ENCODE measurements at places on chromosomes 7 and 10.
A peak's percentile ranks its signal among the peaks of the same experiment; 100 is the strongest.

GRCh38 chr7:129469930-129470329, 32.4 kb upstream of the SMKR1 start:
- no peak for DNase-seq

- DNase-seq = no peak
These were observed 4.6 kb downstream of the HMX3 start for GRCh38 chr10:123140164-123140982.

- no peak for DNase-seq
These were observed 113.7 kb downstream of the RAB11FIP2 start for GRCh38 chr10:117933036-117933435.

DNA sequence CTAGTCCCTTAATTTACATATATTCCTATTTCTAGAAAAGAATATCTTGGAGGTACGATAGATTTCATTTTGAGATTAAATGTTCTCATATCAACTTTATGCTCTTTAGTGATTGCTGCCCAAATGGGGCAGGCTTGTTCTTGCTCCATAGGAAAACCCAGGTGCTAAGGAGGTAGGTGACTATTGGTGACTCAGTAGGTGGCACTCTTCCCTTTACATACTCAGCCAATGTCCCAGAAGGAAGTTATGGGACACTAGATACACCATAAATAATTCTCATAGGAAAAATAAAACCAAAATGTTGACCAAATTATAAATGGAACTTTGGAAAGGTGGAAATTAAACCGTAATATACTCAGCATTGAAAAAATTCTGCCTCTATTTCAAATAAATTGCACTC, 4.0 kb downstream of the SKAP2 start:
- DNase-seq = no peak

DNA sequence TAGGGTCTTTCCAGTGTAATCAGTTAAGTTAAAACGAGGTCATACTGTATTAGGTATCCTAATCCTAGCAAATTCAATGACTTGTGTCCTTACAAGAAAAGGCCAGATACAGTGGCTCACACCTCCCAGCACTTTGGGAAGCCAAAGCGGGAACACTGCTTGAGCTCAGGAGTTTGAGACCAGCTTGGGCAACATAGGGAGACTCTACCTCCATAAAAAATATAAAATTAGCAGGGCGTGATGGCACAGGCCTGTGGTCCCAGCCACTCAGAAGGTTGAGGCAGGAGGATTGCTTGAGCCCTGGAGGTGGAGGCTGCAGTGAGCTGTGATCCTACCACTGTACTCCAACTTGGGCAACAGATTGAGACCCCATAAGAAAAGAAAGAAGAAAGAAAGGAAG, 61.1 kb downstream of the CXCL12 start:
- no peak for DNase-seq

DNA sequence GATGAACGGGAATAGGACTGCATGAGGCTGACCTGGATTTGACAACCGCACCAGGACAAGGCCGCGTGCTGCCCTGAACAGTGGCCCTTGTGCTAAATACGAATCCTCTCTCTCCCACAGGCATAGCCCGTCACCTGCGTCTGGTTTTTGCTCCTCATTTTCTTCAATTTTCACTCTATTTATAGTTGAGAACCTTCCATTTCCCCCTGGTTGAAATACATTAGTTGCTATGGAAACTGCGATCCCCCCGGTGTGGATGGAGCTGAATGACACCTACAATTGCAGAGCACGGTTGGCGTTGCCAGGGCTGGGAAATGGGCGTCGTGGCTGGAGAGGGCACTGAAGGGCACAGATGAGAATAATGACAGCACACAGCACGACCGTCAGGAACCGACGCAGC, 158.6 kb upstream of the PITRM1 start:
- DNase-seq = no peak

DNA sequence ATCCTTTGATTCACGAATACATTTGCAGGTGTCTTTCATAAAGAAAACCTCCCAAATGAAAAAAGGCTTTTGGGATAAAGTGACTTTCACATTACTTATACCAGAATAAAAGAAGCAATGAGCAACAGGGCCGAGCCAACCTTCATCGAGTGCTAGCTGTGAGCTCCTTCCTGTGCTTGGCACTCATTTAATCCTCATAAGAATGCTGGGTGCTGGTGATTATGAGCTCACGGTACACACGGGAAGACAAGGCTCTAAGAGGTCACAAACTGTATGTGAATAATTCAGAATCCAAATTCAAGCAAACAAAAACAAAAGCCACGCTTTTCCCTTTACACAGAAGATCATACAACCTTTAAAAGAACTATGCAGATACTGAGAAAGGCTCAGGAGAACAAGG, 156.2 kb downstream of the COBL start:
- DNase-seq = no peak

DNA sequence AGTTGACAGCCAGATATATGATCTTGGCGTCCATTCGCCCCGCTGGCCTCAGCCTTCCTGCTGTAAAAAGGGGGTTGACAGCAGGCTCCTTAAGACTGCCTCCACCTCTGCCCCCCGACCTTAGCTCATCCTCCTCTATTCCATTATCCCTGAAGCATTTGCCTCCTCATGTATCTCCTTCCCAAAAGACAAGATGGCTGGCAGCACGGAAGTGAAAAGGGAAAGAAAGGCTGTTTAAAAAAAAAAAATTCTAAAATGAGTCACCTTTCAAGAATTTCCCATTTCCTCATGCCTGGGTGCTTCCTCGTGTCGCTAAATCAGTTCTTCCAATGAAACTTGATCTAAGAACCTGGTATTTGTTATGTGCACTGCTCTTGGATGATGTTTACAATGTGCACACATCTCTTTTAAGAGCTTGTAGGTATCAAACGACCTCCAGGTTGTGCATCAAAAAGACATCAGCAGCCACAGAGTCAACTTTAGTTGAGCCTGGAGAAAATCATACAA, 1.7 kb downstream of the SCRN1 start:
- DNase-seq = peak; percentile 92

GRCh38 chr7:142131439-142132185, 20.1 kb downstream of the MGAM2 start:
- no peak for DNase-seq

DNA sequence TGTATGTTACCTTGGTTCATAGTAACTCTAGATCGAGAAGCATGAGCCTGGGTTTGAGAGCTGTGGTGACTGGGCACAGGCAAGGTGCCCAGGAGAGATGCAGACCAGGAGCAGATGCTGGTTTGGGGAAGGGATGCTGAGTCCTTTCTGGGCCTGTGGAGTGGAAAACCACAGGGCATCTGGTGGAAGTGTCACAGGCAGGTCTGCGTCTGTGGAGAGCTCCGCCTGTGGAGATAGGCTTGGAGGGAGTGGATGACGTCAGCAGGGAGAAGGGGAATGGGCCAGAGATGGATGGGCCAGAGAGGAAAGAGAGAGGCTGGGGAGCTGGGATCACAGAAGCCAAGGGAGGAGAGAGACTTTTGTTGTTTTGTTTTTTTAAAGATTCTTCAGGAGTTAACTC, 14.8 kb downstream of the CYP26A1 start:
- DNase-seq = no peak

DNA sequence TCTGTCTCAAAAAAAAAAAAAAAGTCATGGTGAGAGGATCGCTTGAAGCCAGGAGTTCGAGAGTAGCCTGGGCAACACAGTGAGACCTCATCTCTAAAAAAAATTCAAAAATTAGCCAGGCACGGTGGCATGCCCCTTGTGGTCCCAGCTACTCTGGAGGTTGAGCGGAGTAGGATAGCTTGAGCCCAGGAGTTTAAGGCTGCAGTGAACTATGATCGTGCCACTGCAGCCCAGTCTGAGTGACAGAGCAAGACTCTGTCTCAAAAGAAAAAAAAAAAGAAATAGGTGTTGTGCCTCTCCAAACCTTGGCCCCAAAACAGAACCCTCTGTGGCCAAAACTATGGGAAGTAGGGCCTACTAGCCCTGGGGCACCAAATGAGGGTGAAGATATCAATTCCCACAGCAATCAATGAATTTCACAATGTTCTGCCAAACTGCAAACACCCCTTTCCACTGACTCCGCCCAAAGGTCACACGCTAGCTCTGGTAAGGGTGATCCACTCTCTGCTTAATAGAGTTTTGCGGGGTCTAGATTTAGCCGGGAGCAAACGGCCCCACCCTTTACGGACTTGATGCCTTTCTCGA, 16.9 kb downstream of the SSC4D start:
- DNase-seq = no peak

DNA sequence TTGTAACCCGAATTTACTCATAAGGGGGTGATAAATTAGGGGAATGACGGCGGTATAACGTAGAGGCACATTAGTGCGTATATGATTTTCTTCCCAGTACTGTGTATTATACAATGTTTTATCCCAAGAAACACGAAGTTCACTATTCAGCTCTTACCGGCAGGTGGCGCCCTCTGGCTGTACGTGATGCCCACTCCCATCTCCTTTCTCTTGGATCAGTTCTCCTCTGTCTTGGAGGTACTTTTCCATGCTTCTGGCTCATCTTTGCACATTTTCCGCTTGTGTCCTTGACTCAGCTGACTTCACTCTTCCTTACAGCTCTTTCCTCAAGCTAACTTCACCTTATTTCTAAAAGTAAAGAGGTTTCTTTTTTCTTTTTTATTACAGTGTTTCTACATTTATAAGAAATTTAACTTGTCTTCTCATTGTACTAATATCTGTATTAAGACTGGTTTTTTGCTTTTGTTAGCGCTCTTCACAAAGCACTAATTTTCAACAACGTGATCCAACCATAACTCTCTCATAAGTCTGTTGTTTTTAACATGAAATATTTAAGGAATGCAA, 21.3 kb downstream of the TMEM176B start:
- DNase-seq = peak; percentile 74

DNA sequence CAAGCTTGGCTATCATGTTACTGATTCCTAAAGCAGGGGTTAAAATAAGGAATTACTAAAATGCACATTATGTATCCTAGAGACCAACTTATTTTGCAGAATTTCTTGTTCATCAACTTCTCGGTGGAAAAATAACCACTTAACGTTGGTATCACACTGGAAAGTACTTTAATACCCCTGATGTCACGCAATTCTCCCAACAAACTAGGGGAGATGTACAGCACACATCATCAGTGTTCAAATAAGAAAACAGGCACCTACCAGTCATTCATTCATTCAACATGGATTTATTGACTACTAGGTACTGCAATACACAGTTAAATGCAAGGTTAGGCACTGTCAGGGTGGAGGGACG, 648 bp downstream of the HUS1 start:
- no peak for DNase-seq

DNA sequence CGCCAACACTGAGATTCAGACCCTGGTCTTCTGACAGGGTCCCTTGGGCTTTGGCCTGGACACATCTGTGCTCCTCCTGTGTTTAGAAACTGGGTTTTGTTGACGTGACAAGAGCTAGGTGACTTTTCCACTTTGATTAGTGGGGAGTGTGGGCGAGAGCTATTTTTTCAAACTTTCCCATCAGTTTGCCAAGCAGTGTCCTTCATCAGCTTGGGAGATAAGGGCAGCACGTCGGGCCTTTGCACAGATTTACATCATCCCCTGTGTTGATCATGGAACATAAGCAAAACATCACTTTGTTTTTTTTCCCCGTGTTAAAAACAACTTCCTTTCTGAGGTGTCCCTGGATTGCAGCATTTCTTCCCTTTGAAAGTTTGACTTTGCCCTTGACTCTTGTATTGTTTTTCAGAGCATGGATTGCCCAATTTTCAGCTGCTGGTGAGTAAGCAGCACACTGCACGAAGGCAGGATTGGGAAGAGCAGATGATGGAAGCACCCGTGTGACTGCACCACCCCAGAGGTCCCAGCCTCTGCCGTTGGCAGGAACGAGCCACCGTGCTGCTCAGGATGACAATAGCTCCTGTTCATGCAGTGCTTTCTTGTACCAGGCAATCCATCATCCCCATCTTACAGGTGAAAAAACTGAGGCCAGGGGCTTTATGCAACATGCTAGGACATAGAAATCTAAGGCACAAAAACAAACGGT, 6.4 kb upstream of the IGFBP1 start:
- peak; percentile 93 for DNase-seq

- DNase-seq = peak; percentile 23
These were observed 227.2 kb downstream of the MTERF1 start for GRCh38 chr7:91653286-91653685.

GRCh38 chr7:66409493-66409892, 204.4 kb downstream of the TPST1 start:
- no peak for DNase-seq

DNA sequence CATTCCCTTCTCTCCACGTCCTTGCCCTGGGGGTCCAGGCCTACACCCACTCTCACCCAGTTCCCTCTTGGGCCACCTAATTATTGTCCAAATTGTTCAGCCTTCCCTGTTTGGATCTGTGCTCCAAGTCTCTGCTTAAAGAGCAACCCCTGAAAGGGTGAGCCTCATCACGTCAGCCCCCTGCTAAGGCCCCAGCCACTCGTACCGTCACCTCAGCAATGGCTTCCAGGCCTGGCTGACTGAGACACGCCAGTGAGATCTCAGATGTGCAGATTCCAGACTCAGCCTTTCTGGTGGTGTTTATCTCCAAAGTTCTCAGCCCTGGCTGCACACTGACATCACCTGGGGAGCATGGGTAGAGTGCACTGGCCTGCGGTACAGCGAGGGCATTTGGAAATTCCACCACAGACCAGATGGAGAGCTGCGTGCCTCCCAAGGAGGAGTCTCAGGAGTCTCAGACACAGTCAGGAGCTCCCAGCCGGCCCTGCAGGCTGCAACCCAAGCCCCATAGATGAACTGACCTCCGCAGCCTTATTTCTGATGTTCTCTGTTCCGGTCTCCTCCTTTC, 87.5 kb downstream of the PRKAG2 start:
- no peak for DNase-seq

- peak; percentile 99 for DNase-seq
These were observed 222.4 kb downstream of the RPS24 start for GRCh38 chr10:78255796-78256638.

- no peak for DNase-seq
These were observed 107.3 kb upstream of the FRMD4A start for GRCh38 chr10:14438057-14438456.

DNA sequence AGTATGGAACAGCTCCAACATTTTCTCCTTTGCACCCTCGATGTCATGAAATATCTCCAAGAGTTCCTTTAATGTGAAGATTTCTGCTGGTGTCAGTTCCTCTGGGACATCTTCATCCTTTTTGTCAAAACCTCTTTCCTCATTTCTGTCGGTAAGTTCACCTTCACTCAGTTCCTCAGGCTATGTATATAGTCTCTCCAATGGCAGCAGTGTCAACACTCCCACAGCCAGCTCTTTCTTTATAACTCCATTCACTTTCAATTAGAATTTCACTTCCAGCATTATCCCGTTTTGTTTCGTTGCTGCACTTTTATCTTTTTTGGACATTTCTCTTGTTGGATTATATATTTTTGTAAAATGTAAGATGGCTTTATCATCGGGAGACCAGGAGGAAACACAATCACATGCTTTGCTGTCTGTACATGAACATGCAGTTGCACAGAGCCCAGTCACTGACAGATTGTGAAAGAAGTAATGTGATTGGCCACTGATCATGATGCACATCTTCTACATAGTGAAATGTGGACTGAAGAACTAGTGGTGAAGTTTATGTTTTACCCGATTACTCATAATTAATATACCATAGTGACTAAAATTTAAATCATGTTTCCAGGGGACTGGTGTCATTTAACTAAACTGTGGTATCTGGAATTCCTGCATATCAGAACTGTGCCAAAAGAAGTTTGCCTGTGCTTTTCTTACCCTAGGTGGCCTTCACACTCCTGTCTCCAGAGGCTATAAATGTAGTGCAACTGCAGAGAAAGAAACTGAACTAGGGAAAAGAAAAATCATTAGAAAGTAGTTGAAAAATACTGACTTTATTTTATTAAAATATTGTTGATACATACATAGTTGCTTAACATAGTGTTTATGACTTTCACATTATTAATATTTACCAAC, 289.6 kb downstream of the PPP1R3A start:
- no peak for DNase-seq
